Glutamatergic neuron (in vitro differentiated cells): ENCODE measurements at places on chromosomes 11 and 22. TPM values are rescaled to one million over a fixed set of nuclear protein-coding genes. Genes with fewer than 3 reads are reported as not detected.

DNA sequence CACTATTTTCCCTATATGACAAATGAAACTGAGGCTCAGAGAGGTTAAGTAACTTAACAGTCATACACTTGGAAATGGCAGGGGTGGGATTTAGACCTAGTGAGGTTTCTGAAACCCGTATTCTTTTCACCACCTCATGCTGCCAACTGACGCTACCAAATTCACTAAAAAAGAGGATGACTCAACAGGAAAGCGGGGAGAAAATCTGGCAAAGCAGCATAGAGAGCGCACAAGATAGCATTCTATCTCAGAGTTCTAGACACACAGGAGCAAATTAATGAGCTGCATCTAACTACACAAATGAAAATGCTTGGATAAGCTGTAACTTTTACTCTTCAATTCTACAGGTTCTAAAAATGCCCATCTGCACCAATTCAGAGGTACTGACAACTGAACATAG lies 136.4 kb downstream of the RBFOX2 start:
- peaks cover 37% of the 10 kb centered on the region for H3K4me1 ChIP-seq
- DNase-seq, result no peak
- peak overlapping the region; percentile 26 for H3K27ac ChIP-seq
- no peak overlapping the region for H3K4me3 ChIP-seq

- no peak overlapping the region for H3K27ac ChIP-seq
- no peak overlapping the region for H3K4me3 ChIP-seq
- no peaks in the 10 kb centered on the region for H3K4me1 ChIP-seq
- DNase-seq, result no peak
Observed at GRCh38 chr11:80980227-80980626, 1539.4 kb upstream of the TENM4 start.

DNA sequence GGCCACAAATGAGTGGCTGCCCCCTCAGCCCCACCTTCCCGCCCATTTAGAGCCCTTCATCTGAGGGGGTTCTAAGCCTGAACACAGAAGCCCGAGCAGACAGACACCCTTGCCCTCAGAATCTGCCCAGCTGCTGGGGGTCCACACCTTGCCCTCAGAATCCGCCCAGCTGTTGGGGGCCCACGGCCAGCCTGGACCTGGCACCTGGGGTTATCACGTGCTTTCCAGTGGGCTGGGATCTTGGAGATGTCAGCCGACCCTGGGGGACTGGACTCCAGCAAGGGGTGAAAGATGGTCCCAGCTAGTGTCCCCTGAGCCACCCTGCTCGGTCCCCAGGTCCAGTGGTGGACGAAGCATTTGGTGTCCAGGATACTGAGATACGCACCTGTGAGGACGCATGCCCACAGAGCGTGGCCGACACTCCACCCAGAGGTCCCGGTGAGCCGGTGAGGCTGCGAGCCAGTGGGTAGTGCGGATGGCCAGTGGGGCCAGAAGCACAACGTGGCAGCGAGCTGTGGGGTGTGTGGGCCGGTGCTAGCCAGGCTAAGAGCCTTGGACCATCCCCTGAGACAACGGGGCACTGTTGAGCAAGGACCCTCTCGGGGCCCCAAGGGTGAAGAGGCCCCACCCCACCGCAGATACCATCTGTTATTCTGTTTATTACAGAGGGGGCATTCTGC lies 3.1 kb upstream of the CTSD start:
- H3K27ac ChIP-seq, result no peak overlapping the region
- DNase-seq, result peak; percentile 4
- peaks cover 10% of the 10 kb centered on the region for H3K36me3 ChIP-seq
- H3K4me1 ChIP-seq, result no peaks in the 10 kb centered on the region
- no peak overlapping the region for H3K4me3 ChIP-seq
- H3K27me3 ChIP-seq, result peaks cover 4% of the 10 kb centered on the region

DNA sequence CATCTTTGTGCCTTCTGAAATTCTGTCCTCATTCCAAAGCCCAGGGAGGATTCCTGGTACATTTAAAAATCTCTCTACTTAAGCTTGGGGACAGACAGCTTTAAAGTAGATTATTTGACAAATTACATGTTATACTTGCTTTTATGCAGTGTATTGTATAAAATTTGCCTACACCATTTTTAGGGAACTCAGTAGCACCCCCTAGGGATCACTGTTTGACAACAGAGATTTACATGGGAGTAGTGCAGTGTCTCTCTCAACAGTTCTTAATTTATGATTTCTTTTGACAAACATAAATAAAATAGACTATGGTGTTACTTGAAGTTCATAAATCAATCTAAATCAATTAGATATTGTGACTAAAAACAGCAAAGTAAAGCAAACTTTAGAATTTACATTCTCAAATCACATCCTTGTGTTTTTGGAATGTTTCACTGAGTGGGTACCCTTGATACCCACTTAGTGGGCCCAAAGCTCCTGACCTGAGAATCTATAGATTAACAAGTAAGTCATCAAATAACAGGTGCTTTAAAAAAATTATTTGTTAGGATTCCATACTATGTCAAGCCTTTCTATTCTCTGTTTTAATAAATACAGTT lies 428.8 kb downstream of the DYNC2H1 start:
- H3K27ac ChIP-seq, result peak overlapping the region; percentile 91
- H3K4me3 ChIP-seq, result peak overlapping the region; percentile 75
- peaks cover 25% of the 10 kb centered on the region for H3K4me1 ChIP-seq
- no peak for DNase-seq
- H3K27me3 ChIP-seq, result peaks cover 12% of the 10 kb centered on the region

- H3K27me3 ChIP-seq, result no peaks in the 10 kb centered on the region
- H3K4me3 ChIP-seq, result no peak overlapping the region
- no peaks in the 10 kb centered on the region for H3K36me3 ChIP-seq
- no peaks in the 10 kb centered on the region for H3K4me1 ChIP-seq
- H3K27ac ChIP-seq, result no peak overlapping the region
Observed at GRCh38 chr11:78549624-78550409, 24.8 kb downstream of the NARS2 start.

- peaks cover 26% of the 10 kb centered on the region for H3K27me3 ChIP-seq
- no peak overlapping the region for H3K4me3 ChIP-seq
- peak; percentile 34 for DNase-seq
- H3K36me3 ChIP-seq, result no peaks in the 10 kb centered on the region
- peaks cover 26% of the 10 kb centered on the region for H3K4me1 ChIP-seq
Observed at GRCh38 chr11:66326261-66327111, 9.6 kb upstream of the CD248 start.

GRCh38 chr22:37636186-37636948 lies 3.1 kb upstream of the SH3BP1 start:
- H3K27me3 ChIP-seq, result peaks cover 8% of the 10 kb centered on the region
- H3K36me3 ChIP-seq, result no peaks in the 10 kb centered on the region
- H3K27ac ChIP-seq, result no peak overlapping the region
- no peak overlapping the region for H3K4me3 ChIP-seq
- no peak for DNase-seq

GRCh38 chr11:107102692-107103477 lies 84.6 kb upstream of the GUCY1A2 start:
- no peak for DNase-seq
- H3K36me3 ChIP-seq, result no peaks in the 10 kb centered on the region
- no peaks in the 10 kb centered on the region for H3K4me1 ChIP-seq
- H3K4me3 ChIP-seq, result no peak overlapping the region
- H3K27me3 ChIP-seq, result no peaks in the 10 kb centered on the region

DNA sequence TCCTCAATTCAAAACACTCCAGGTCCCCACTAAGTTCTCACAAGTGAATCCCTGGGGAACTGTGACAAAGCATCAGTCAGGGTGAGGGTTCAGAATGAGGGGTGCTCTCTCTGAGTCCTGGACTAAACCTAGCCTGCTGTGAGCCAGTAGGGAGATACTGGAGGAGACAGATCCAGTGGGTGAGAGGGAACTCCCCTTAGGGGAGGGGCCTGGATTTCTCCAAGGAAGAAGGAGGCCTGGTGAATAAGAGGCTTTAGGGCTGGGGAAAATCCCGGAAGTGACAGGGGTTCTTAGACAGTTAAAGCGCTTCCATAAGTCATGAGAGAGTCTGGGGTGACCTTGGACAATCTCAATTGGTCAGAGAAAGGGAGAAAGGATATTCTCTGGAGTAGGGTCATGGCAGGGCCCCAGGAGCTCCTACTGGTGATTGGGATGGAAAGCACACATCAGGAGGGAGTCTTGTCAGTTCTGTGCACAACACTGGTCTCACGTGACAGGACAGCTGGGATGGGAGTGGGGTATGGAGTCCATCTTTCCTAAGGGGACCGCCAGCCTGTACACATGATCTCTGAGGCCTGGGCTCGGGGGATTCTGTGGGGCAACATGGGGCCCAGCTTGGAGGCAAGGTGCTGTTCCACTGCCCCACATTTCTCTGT lies 1.5 kb downstream of the TBC1D10A start:
- no peak overlapping the region for H3K27ac ChIP-seq
- H3K4me1 ChIP-seq, result peaks cover 6% of the 10 kb centered on the region
- no peak for DNase-seq
- peak overlapping the region; percentile 52 for H3K4me3 ChIP-seq
- H3K27me3 ChIP-seq, result peaks cover 3% of the 10 kb centered on the region

DNA sequence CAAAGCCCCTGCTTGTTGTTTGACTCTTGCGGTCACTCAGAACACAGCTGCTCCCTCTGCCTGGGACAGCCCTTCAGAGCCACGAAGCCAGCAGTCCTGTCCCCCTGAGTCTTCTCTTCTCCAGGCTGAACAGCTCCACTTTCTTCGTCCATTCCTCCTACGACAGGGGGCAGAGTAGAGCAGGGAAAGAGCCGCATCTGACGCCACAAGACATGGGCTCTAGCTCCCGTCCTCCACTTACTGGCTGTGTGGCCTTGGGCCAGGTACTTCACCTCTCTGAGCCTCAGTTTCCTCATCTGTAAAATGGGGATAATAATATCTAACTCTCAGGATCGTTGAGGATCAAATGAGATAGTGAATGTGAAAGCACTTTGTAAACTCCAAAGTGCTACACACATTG lies 29.9 kb downstream of the CHRDL2 start:
- H3K36me3 ChIP-seq, result no peaks in the 10 kb centered on the region
- H3K4me3 ChIP-seq, result no peak overlapping the region
- H3K27me3 ChIP-seq, result peaks cover 13% of the 10 kb centered on the region
- H3K4me1 ChIP-seq, result peaks cover 14% of the 10 kb centered on the region
- H3K27ac ChIP-seq, result no peak overlapping the region

- H3K27me3 ChIP-seq, result peaks cover 1% of the 10 kb centered on the region
- DNase-seq, result no peak
- no peak overlapping the region for H3K27ac ChIP-seq
- H3K4me1 ChIP-seq, result peaks cover 11% of the 10 kb centered on the region
Observed at GRCh38 chr11:133653336-133653735, 121.0 kb upstream of the OPCML start.

- no peaks in the 10 kb centered on the region for H3K36me3 ChIP-seq
- no peak for DNase-seq
- no peak overlapping the region for H3K4me3 ChIP-seq
- H3K27me3 ChIP-seq, result peaks cover 7% of the 10 kb centered on the region
Observed at GRCh38 chr22:34960005-34960404, 106.0 kb upstream of the ISX start.

DNA sequence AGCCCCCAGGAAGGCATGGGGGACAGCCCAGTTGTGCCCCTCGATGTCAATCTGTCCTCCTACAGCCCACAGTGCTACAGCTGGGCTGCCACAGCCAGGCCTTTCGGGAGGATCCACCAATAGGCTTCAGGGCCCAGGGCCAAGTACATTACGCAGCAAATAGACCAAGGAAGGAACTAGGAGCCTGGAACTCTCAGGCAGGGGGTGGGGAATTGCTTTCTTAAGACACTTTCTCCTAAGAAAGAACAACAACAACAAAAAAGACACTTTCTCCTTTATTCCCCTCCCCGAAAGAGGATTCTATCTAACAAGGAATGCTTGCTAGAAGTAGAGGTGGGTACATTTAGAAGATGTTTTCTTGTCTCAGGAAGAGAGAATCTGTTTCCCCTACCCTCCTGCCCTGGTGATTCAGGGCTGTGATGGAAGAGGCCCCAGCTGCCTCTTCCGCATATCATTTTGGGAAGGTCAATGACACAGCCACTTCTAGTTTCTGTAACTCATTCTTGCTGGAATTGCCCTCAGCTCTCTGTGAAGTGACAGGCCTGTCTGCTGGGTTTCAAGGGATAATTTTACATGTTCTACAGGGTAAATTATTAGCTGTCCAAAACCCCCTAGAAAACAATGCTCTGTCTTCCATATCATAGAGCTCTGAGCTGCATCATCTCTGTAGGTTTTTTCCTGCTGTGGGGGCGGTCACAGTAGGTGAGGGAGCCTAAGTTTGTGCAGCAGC lies 6.0 kb upstream of the MALAT1 start:
- H3K4me3 ChIP-seq, result peak overlapping the region; percentile 78
- peak overlapping the region; percentile 99 for H3K27ac ChIP-seq
- H3K27me3 ChIP-seq, result peaks cover 19% of the 10 kb centered on the region
- no peak for DNase-seq

- peaks cover 2% of the 10 kb centered on the region for H3K27me3 ChIP-seq
- DNase-seq, result no peak
- no peak overlapping the region for H3K27ac ChIP-seq
- peaks cover 8% of the 10 kb centered on the region for H3K36me3 ChIP-seq
- no peaks in the 10 kb centered on the region for H3K4me1 ChIP-seq
Observed at GRCh38 chr11:78768971-78769370, 194.3 kb upstream of the NARS2 start.

- DNase-seq, result no peak
- H3K27me3 ChIP-seq, result peaks cover 9% of the 10 kb centered on the region
- peaks cover 2% of the 10 kb centered on the region for H3K36me3 ChIP-seq
- H3K4me3 ChIP-seq, result no peak overlapping the region
- peak overlapping the region; percentile 5 for H3K27ac ChIP-seq
Observed at GRCh38 chr22:25144522-25144921, 55.1 kb upstream of the CRYBB3 start.

DNA sequence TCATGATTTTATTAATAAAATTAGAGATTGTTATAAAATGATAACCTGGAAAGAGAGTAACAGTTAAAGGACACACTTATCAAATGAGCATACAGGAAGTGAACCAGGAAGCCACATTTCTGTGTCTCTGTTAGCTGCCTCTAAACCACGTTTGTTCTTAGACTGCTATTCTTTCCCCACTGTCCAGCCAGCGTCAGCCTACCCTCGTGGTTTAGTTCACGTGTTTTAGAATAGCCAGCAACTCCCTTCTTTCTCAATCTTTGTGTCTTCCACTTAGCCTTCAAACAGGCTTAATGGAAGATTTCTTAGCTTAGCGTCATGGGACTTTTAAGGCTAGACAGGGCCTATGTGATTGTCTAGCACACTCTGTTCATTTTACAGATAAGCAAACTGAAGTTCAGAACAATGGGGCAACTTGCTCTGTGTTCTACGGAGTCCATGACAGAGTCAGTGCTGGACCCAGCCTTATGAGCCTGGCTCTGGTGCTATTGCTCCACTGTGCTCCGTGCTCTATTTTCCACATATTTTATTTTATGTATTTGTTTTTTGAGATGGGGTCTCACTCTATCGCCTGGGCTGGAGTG lies 27.2 kb downstream of the GRAMD1B start:
- H3K4me3 ChIP-seq, result no peak overlapping the region
- no peak for DNase-seq
- H3K27me3 ChIP-seq, result no peaks in the 10 kb centered on the region
- no peaks in the 10 kb centered on the region for H3K4me1 ChIP-seq

- peaks cover 48% of the 10 kb centered on the region for H3K4me1 ChIP-seq
- H3K36me3 ChIP-seq, result no peaks in the 10 kb centered on the region
- H3K27ac ChIP-seq, result no peak overlapping the region
- no peak for DNase-seq
- no peak overlapping the region for H3K4me3 ChIP-seq
- peaks cover 9% of the 10 kb centered on the region for H3K27me3 ChIP-seq
Observed at GRCh38 chr22:43851058-43851978, 11.0 kb downstream of the SULT4A1 start.

The LDLRAD3 gene
- total RNA-seq, result 59.9 TPM

The SCGB1A1 gene
- total RNA-seq, result not detected

The NUDT8 gene
- total RNA-seq, result 5.8 TPM

The PRG3 gene
- total RNA-seq, result not detected

The DEFB131B gene
- not detected for total RNA-seq

The NDUFS3 gene
- 122 TPM for total RNA-seq

The NCAM1 gene
- total RNA-seq, result 819 TPM

The OR5B3 gene
- not detected for total RNA-seq

The XPNPEP3 gene
- 20.7 TPM for total RNA-seq

The OR51B5 gene
- total RNA-seq, result not detected

The FBLN1 gene
- 184 TPM for total RNA-seq

The SLC22A9 gene
- not detected for total RNA-seq

The YAP1 gene
- total RNA-seq, result 1.3 TPM

The TSPAN32 gene
- not detected for total RNA-seq

The MISFA gene
- 1.7 TPM for total RNA-seq
